ENCODE measurements at places on chromosomes 16 and 17. TPM values are rescaled to one million over a fixed set of nuclear protein-coding genes. Genes with fewer than 3 reads are reported as not detected.
A peak's percentile ranks its signal among the peaks of the same experiment; 100 is the strongest.

GRCh38 chr16:29825145-29826044, 5.1 kb downstream of the MVP start:
- DNase-seq = no peak

DYNLRB2 gene
- not detected for total RNA-seq

GPR139 gene
- total RNA-seq = not detected

EVPL gene
- total RNA-seq = 59.7 TPM

SPATA22 gene
- not detected for total RNA-seq

CCL17 gene
- not detected for total RNA-seq

KRTAP2-3 gene
- total RNA-seq = 18.2 TPM

- no peak for DNase-seq
Measured at GRCh38 chr16:24013864-24014645, 178.3 kb downstream of the PRKCB start.

EFTUD2 gene
- 202 TPM for total RNA-seq

ARMC7 gene
- 19.8 TPM for total RNA-seq

- no peak for DNase-seq
Measured at GRCh38 chr17:8831234-8831849, 32.2 kb upstream of the MFSD6L start.

SYCE1L gene
- total RNA-seq = 2.0 TPM

PROCA1 gene
- total RNA-seq = 4.3 TPM

- DNase-seq = no peak
Measured at GRCh38 chr17:50845240-50846147, 10.1 kb downstream of the WFIKKN2 start.

DNA sequence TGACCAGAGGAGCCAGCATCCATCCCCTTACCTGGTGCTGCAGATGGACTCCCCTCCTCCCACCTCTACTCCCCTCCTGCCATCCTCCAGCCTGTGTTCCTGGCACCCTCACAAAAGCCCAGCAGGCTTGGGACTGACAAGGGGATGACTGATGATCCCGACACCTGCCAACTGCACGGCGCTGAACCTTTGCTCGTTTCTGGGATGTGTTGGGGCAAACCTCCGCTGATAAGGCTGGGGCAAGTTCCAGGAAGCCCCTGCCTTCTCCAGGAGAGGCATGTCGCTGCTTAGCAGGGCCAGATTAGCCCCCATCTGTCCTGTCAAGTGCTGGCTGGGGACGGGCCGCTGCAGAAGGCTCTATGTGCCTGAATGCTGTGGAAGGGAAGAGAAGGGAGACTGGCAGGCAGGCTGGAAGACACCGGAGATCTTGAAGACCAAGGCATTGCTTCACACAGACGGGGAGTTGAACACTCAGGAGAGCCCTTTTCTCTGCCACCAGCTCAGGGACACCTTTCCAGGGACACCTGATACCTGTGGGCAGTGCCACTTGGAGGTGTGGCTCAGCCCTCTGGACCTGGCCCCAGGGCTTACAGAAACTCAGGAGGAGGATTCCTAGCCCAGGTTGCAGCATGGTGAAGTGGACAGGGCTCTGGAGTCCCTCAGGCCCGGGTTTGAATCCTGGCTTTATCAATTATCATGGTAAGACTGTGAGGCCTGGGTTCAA, 973 bp upstream of the KRT15 start:
- DNase-seq = peak; percentile 73

DNA sequence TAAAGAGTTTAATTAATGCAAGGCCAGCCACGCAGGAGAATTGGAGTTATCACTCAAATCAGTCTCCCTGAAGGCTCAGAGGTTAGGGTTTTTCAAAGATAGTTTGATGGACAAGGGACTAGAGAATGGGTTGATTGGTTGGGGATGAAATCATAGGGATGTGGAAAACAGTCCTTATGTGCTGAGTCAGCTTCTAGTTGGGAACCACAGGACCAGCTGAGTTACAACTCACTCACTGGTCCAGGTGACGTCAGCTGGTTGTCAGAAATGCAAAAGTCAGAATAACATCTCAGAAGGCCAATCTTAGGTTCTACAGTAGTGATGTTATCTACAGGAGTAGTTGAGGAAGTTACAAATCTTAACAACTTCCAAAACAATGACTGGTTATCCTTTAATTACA, 47.6 kb downstream of the CPD start:
- no peak for DNase-seq

SUMO2 gene
- total RNA-seq = 429 TPM

Data from Calu3 (cell line).